ENCODE measurements at places on chromosomes 3 and 15.

GRCh38 chr3:196541684-196542445 lies 26.5 kb downstream of the WDR53 start:
- no peak for DNase-seq

DNA sequence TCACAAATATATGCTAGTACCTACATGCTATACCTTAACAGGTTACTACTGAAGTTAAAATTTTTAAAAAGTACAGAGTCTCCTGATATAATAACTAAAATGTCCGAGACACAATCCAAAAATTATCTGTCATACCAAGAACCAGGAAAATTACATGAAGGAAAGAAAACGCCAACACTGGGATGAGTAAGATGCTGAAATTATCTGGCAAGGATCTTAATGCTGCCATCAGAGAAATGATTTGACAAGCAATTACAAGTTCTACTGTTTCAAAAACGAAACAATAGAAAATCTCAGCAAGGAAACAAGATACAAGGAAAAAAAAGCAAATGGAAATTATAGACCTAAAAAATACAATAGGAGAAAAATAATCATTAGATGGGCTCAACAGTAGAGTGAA lies 92.5 kb downstream of the UBE3A start:
- DNase-seq, result no peak

DNA sequence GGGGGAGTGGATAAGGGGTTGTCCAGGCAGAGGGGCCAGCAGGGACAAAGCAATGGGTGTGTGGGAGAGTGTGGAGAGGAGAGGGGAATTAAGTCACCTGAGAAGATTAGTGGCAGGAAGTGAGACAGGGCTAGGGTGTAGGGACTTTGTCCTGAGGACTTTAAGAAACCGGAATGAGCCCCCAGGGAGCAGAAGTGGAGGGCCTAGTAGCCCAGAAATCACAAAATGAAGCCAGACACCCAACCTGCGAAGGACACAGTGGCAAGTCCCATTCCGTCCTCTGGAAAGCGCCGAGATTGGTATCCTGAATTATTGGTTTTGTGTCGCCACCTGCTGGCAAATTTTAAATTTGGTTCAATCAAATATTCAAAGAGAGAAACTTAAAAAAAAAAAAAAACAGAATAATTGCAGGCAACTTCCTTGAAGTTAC lies 78.0 kb upstream of the SLC25A36 start:
- no peak for DNase-seq

DNA sequence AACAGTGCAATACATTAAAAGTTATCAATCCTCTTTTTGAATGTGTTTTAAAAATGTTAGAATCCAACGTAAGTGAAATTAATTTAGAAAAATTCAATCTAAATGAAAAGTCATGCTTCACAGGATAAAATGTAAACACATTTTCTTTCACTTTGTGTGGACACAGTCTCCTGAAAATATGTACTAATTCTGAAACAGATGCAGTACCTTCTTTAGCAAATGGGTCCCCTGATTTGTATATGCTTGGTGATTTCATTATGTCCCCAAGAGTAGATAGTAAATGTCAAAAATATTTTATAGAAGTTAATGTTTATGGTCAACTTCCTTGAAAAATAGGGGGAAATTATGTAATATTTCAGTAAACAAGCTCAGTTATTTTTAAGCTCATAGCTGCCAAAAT lies 28.9 kb downstream of the FOXP1 start:
- DNase-seq, result no peak

GRCh38 chr3:195064300-195064931 lies 206.5 kb downstream of the XXYLT1 start:
- no peak for DNase-seq

DNA sequence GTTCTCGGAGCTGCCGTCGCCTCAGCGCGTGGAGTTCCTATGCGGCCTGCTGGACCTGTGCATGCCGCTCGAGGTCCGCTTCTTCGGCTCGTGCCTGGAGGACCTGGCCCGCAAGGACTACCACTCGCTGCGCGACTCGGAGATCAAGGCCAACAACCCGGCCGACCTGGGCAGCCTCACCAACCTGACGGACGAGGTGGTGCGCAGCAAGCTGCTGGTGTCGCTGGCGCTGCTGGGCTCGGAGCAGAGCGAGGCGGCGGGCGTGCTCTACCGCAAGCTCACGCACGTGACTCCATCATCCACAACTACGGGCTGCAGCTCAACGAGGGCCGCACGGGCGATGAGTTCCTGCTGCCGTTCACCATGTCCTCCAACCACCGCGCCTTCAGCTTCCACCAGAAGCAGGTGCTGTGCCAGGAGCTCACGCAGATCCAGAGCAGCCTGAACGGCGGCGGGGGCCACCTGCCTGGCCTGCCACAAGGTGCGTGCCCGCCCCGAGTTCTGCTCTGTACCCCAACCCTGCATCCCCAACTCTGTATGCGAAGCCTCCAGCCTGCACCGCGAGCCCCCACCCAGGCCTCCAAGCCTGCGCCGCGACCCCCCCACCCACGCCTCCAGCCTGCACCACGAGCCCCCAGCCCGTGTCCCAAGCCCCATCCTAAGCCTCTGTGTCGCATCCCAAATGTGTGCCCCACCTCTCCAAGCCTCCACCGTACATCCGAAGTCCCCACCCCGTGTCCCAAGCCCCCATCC lies 178.2 kb downstream of the OR4M2 start:
- DNase-seq, result no peak

- DNase-seq, result no peak
Measured at GRCh38 chr15:63858881-63859280, 25.1 kb upstream of the HERC1 start.

DNA sequence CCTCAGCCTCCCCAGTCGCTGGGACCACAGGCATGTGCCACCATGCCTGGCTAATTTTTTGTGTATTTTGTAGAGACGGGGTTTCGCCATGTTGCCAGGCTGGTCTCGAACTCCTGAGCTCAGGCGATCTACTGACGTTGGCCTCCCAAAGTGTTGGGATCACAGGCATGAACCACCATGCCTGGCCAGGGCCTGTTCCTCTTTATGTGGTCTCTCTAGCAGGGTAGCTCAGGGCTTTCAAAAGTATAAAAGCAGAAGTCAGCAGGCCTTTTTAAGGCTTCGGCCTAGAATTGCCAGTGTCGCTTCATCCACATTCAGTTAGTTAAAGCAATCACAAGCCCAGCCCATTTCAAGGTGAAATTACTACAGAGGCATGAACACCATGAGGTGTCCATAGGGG lies 7.6 kb downstream of the VHL start:
- DNase-seq, result no peak

DNA sequence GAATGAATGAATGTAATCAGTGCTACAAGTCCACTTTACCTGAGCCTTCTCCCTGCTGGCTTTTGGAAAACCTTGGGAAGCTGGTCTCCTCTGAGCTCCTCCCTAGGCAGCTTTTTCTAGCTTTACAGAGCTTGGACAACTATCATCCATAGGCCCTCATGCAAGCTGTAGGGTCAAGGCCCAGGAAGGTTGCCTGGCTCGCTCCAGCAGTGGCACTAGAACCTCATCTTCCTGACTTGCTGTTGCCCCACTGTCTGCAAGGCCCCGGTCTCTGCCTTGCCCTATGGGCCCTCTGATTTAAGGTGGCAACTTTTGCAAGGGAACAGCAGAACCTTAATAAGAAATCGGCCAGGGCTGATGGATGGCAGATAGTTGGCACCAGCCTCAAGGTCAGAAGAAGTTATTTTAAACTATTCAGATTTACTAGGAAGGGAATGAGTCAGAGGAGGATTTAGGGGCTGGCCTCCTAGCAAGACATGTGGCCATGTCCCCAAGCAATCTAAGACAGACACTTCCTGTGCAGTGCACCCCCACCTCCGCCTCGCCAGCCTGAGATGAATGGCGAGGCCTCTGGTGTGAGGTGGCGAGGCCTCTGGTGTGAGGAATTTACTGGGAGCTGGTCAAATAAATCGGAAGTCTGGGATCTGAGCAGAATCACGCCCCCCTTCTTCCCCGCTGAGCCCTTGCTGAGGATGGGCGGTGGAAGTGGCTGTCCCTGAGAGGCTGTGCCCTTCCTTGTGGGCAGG lies 180.8 kb downstream of the MEGF11 start:
- DNase-seq, result no peak

DNA sequence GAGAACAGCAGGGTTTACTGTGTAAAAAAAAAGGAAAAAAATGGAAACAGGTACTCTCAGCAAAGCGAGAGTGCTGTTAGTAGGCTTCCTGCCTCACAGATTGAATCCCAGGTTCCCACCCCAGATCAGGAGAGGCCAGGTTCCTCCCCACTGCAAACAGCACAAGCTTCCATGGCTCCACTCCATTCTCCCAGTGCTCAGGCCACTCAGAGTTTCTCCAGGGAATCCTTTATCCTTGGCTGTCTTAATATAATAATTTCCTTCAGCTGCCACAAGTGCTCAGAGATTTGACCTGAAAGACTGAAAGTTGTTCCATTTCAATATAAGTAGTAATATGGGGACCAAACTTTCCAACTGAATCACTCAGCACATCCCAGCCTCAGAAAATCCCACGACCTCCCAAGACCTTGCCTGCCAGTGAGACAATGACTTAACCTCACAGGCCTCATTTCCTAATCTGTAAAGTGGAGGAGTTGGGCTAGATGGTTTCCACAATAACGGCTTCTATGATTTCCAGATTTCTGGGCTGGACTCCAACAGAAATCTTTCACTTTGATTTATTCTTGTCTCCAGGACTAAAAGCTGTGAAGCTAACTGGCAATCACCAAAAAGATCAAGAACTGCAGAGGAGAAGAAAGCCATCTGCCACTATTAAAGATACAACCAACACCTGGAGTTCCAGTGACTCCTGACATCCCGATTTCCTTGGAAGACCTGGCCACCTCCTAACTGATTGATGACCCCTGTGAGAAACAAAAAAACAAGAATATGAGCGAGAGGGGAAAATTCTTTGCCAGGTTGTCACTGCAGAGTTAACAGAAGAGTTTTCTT lies 289.5 kb downstream of the NEK10 start:
- DNase-seq, result no peak

- DNase-seq, result no peak
Measured at GRCh38 chr3:182909318-182910040, 70.9 kb downstream of the DCUN1D1 start.

GRCh38 chr3:46868287-46868686 lies 5.0 kb upstream of the MYL3 start:
- DNase-seq, result no peak

DNA sequence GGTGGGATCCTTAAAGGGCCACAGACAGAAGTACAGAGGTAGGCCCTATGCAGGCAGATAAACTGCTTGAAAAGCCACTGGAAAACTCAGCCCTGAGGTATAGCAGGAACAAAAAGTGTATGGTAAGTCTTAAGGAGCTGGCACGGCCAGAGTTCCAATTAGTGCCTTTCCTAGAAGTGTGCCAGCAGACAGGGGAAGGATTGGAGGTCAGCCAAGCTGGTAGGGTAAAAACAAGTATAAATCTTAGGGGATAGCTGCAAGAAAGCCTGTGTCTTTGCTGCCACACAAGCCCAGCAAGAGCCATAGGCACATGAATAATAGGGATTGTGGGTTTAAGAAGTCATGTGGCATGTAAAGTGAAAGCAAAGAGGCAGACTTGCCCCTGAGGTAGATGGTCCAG lies 582.5 kb downstream of the PLOD2 start:
- DNase-seq, result no peak

DNA sequence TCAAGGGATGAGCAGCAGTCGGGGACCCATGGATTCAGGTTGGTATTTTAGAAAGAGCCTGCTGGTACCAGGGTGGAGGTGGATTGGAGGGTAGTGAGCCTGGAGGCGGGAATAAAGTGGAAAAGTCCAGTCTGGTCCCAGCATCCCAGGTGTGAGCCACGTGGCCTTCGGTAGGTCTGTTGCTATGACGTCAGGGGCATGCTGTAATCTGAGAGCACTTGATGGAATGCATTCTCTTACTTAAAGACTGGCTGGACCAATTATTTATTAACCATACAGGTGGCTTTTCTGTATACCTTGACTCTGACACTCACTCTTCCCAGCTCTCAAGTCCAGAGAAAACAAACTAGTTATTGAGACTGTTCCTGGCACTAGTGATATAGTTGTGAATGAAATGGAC lies 389.9 kb upstream of the RGMA start:
- no peak for DNase-seq

GRCh38 chr15:29819979-29820378 lies 2.3 kb downstream of the TJP1 start:
- DNase-seq, result no peak

DNA sequence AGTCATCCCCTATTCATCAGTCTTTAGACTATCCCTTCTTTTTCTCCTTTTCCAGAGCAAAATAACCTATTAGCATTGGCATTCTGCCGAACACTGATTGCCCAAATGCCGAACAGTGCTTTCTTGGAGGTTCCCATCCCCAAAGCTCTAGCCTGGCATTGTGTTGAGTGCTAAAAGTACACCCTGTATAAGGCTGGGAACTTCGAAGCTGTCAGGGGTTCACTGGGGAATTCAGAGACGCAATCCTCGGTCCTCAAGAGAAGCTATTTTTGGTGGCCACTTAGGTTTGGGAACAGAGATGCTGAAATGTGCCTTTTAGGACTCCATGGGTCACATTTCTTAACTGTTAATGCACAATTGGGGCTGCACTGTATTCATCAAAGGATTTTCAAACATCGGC lies 8.4 kb downstream of the FRMD5 start:
- DNase-seq, result no peak

DNA sequence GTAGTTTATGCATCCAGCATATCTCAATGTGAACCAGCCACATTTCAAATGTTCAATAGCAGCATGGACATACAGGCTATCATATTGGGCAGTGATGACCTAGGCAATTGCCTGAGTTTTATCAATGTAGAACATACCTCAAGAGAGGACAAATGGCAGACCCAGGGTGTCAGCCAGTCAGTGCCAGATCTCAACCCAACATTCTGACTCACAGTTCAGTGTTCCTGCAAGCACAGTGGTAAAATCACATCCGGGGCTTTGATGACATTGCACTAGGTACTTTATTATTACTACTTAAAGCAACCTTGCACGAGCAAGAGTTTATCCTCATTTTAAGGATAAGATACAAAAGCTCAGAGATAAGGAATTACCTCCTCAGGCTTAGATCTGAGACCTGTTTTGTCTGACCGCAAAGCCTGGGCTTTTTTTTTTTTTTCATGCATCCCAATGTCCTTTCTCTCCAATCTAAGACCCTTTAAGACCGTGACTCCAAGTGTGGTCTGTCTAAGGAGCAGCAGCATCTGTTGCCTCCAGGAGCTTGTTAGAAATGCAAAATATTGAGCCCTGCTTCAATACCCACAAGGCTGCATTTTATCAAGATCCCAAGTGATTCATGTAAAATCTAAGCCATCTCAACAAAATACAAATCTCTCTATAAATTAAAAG lies 60.1 kb downstream of the SLC12A1 start:
- DNase-seq, result no peak

- DNase-seq, result no peak
Measured at GRCh38 chr3:102450976-102451375, 16.2 kb downstream of the ZPLD1 start.

- DNase-seq, result no peak
Measured at GRCh38 chr3:51353691-51354090, 31.4 kb upstream of the MANF start.

Data from activated T-helper 1 cell treated with anti-CD3 and anti-CD28 coated beads, Interleukin-2, amount 50 U/mL, for 16 hours (primary cell).